ENCODE measurements at places on chromosomes 12 and 14.

GRCh38 chr12:4997939-4998338, 45.7 kb upstream of the KCNA5 start:
- DNase-seq = no peak

DNA sequence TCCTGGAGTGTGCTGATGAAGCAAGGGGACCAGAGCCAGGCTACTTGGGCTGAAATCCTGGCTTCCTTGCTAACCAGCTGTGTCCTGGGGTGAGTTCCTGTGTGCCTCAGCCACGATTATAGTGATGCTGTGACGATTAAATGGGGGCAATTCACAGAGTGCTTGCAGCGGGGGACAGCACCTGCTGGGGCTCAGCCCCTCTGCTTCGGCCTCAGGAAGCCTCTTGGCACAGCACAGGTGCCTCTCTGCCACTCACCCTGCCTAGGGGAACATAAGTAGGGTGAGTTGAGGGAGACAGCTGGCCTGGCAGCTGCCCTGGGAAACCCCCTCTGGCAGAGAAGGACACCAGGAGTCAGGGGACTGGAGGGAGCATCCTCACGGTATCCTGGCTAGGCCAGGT, 9.4 kb downstream of the KRT80 start:
- no peak for DNase-seq

DNA sequence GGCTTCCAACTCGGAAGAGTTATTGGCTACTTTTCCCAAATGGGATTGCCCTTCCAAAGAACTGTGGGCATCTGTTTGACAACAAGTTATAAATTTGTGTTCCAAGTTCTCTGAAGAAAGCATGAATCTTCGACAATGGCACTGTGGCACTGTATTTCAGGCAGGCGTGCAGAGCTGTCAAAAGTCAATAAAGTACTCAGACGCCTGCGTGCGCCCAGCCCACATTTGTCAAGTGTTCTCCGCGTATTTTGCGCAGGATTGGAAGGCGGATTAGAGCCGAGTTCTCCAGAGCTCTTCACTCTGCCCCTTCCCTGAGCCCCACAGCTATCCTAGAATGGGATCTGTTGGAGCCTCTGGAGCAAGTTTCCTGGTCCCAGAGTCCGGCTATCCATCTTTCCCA, 103.2 kb downstream of the SLC25A47 start:
- no peak for DNase-seq

DNA sequence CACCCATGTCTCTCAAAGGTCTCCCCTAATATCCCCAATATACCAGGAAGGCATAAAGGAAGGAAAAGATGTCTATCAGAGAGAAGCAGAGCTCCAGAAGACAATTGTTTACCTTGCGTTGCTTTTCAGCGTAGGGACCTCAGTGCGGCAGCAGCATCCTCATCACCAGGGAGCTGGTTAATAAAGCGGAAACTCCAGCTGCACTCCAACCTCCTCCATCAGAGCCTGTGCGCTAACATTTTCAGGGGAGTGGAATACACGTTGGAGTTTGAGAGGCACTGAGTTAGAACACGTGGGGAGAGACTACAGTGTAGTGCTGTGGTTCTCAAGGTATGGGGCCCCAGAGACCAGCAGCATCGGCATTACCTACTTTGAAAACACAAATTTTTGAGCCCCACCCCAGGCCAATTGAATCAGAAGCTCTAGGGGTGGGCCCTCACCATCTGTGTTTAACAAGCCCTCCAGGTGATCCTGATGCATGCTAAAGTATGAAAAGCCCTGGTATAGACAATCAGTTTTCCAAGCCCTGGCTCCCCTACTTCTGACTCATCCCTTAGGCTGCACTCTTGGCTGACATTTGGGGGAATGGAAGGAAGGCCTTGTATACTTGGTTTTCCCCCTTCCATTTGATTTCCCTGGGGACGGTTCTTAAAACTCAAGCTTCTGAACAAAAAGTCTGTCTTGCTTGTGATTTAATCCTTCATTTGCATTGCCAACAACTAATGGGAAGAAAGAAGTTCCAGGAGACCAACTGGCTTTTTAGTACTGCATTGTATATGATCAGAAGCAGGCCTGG, 419.0 kb upstream of the CCDC196 start:
- no peak for DNase-seq

DNA sequence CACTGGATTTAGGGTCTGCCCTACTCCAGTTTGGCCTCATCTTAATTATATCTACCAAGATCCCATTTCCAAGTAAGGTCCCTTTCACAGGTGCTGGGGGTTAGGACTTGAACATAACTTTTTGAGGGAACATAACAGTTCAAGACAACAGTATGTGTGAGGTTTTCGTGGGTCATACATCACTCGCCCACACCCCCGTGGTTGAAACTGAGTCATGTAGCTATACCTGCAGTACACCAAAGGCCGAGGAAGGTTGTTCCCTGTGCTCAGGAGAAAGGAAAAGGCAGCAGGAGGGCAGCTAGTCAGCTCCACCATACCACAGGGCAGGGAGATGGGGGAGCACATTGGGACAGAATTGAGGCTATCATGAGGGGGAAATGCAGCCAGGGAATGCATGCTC, 167.0 kb downstream of the PPM1H start:
- no peak for DNase-seq
